ENCODE measurements at places on chromosomes 7 and 10. TPM values are rescaled to one million over a fixed set of nuclear protein-coding genes. Genes with fewer than 3 reads are reported as not detected.

The TYW1 gene
- 24.1 TPM for total RNA-seq

The SMKR1 gene
- total RNA-seq: not detected

The MRLN gene
- total RNA-seq: not detected

The SAMD9 gene
- 5.9 TPM for total RNA-seq

The TWIST1 gene
- total RNA-seq: 49.7 TPM

The FAM25C gene
- total RNA-seq: not detected

The NPC1L1 gene
- total RNA-seq: 0.22 TPM

The ALOX5 gene
- total RNA-seq: 33.9 TPM

The MYO1G gene
- total RNA-seq: 0.82 TPM

The WASHC2C gene
- 59.5 TPM for total RNA-seq

Measured in subcutaneous adipose tissue (tissue), 4 donors.